ENCODE measurements at places on chromosomes 12 and 14.

DNA sequence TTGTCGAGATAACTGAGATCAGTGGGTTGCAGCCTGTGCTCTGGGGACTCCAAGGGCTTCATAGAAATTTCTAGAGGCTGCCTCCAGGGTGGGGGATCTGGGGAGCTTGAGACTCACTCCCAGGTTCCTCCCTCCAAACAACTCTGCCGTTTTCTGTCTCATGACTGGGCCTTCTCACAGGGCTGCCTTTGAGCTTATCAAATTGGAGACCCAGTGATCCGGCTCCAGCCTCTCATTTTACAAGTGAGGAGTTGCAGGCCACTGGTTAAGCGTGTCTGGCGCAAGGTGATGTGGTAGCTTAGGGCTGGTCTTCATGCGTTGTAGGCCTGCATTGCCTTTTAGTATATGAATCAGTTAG lies 85.8 kb downstream of the SLC25A47 start:
- DNase-seq: no peak

DNA sequence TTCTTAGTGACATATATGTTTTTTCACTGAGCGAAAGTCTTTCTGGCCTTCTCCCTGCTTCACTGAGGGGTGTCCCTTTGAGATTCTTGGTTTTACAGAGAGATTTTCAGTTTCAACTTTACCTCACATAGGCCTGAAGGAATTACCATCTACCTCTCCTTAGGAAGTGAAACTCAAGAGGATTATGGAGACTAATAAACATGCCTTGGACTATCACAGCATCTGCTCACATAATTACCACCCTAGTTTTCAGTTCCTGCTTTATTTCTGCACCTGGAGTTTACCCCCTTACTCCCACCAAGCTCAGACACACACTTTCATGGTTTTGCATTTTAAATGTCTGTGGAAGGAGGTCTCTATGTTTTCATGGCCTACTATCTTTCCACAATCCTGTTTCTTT lies 118.3 kb upstream of the SCAF11 start:
- no peak for DNase-seq

DNA sequence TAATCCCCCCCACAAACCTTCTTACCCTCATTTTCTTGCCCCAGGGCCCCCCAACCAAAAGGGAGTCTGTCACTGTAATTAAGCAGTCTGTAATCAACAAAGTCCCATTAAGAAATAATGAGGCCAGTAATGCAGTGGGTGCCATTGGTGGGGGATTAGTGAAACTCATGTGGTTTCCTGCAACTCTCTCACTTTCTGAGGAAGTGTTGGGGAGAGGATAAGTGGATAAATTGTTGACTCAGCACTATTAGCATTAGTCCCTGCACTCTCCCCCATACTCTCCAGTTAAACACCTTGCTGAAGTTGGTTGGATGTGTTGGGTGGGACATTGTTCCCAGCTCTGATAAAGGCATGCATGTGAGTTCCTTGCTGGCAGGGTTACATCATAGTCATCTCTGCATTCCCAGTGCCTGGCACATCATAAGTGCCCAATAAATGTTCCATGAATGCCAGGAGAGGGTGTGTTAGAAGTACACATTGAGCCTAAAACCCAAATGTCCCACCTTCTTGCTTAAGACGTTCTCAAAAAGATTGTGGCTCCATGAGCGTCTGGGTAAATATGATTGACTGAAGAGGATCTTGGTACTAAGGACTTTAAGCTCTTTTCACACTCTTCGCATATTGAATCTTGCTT lies 45.8 kb upstream of the HOXC13 start:
- DNase-seq: no peak

- DNase-seq: no peak
These were observed 42.9 kb upstream of the PPM1H start for GRCh38 chr12:62977883-62978282.

- no peak for DNase-seq
These were observed 162.4 kb downstream of the CAND1 start for GRCh38 chr12:67431411-67432020.

- no peak for DNase-seq
These were observed 72.8 kb downstream of the ANKS1B start for GRCh38 chr12:99911967-99912366.

- DNase-seq: no peak
These were observed 257.9 kb downstream of the ADAMTS20 start for GRCh38 chr12:43294147-43294546.

DNA sequence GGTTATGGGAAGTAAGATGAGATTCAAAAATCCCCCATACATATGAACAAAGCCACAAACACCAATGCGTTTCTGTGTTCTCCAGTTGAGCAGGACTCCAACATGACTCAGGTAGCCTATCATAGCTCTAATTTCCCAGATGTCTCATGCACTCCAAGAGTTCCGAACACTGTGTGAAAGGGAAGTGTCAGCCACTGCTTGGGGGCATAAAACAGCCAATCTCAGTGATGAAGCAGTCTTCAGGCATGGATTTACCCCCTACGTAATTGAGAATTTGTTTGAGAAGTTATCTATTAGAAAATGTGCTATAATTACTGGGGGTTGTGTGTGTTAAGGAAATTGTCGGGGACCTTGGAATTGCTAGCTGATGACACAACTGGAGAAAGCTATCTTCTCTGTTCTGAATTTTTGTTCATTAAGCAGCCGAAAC lies 153.9 kb upstream of the AVPR1A start:
- DNase-seq: no peak

GRCh38 chr12:82688035-82688501 lies 1.4 kb downstream of the TMTC2 start:
- no peak for DNase-seq

GRCh38 chr12:56636675-56637540 lies 6.8 kb upstream of the BAZ2A start:
- peak; percentile 79 for DNase-seq

DNA sequence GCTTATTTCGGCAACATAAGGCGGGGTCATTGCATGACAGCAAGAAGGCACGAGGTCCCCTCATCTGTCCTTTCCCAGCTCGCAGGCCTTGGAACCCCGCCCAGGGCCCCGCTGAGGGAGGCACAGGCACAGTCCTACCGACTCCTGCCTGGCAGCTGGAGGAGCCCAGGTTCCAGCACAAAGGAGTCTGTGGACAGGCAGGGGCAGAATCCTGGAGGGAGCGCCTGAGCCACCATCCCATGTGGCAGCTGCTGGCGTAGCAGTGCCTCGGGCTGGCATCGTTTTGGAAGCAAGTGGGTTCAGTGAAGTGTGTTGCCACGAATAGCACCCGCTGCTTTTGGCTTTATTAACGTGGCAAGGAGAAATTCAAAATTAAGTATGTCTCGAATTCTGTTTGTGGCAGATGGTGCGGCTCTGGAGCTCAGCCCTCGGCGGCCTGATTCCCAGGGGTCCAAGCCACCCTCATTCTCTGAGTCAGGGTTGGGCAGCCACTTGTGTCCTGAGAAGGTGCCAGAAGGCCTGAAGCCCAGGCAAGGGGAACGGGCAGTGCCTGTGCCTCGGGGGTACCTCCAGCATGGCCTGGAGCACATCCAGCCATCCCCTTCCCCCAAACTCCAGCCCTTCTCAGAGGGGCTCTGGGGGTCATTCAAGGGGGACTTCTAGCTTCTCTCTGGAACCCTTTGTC lies 35.9 kb downstream of the SLC8B1 start:
- no peak for DNase-seq

DNA sequence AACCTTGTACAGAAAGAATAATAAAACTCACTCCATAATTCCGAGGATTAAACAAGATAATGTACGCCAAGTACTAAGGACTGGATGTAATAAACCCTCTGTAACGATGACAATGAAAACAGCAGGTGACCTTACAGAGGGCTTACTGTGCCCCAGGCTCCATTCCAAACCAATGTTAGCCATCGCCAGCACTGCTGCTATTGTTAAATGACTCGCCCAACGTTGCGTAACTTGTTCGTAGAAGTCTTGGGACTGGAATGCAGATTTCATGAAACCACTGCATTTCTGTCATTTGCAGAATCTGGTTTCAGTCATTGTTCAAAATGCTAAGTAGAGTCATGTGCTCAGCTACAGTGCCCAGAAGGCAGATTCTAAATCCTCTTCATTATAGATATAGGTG lies 728 bp upstream of the STON2 start:
- no peak for DNase-seq

- no peak for DNase-seq
These were observed 112.0 kb downstream of the ANO6 start for GRCh38 chr12:45327823-45328383.

- no peak for DNase-seq
These were observed 92.5 kb upstream of the EIF5 start for GRCh38 chr14:103241531-103241930.

DNA sequence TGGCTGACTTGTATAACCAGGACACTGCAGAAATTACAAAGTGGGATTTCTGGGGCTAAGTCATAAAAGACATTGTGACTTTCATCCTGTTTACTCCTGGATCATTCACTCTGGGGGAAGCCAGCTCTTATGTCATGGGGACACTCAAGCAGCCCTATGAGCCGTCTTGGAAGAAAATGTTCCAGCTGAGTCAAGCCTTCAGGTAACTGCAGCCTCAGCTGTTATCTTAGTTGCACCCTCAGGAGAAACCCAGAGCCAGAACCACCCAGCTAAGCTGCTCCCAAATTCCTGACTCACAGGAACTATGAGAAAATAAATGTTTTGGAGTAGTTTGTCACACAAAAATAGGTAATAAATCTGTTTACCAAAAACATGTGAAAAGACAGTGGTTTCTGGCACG lies 43.1 kb upstream of the GXYLT1 start:
- no peak for DNase-seq

- no peak for DNase-seq
These were observed 242.2 kb downstream of the SOX5 start for GRCh38 chr12:23707270-23707669.

- DNase-seq: no peak
These were observed 59.2 kb upstream of the PELI2 start for GRCh38 chr14:56059054-56059453.

DNA sequence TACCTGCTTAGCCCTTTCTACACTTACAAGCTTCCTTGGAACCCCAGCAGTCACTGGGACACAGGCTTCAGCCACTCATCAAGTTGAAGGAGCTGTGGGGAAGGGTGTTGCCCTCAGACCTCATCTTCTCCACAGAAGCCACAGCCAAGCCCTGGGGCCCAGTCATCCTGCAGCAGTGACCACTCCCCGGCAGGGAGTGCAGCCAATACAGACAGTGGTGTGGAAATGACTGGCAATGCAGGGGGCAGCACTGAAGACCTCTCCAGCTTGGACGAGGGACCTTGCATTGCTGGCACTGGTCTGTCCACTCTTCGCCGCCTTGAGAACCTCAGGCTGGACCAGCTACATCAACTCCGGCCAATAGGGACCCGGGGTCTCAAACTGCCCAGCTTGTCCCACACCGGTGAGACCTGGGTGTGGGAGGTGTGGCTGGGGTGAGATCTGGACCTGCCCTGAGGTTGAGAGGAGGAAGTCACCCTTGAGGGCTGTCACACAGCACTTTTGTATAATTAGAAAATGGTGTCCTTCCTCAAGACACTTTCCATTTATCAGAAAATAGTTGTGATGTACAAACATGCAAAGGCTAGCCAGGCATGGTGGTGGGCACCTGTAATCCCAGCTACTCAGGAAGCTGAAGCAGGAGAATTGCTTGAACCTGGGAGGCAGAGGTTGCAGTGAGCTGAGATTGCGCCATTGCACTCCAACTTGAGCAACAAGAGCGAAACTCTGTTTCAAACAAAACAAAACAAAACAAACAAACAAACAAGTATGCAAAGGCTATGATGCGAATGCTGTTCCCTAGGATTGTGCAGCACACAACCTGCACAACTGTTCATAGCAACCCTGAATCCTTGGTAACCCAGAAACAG lies 9.9 kb downstream of the GLI1 start:
- no peak for DNase-seq

DNA sequence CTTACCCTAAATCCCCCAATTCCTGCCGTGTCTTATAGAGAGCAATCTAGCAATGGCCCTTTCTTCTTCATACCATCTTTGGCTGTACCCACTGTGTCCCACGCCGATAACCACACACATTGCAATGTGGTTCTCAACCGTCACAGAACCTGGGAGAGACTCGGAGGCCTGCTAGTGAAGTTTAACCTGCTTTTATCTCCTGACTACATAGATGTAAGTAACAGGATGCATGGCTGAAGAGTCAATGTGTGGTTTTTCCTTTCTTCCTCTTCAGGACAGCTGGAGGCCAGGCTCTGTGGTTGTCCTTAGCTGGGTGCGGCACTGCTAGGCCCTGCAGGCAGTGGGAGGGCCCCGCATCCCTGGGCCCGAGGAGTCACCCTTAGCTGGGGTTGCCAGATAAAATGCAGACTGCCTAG lies 51.3 kb downstream of the ZNF664 start:
- DNase-seq: no peak

DNA sequence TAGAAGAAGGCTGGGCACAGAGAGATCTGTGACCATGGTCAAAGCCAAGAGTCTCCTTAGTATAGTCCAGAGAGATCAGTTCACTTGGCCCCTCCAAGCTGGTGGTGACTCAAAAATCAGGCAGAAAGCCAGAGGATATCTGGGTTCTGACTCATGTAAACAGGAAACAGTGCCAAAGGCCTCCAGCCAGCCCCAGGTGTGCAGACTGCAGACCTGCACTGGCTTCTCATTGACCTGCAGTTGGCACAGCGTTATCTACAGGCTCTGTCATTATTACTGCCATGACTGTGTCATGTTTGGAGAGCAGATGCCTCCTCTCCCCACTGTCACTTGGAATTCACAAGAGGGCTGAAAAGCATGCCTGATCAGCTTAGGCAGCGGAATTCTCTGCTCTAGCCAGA lies 295.7 kb upstream of the PRKD1 start:
- no peak for DNase-seq

- no peak for DNase-seq
These were observed 10.0 kb downstream of the CAPZA3 start for GRCh38 chr12:18747895-18748294.

DNA sequence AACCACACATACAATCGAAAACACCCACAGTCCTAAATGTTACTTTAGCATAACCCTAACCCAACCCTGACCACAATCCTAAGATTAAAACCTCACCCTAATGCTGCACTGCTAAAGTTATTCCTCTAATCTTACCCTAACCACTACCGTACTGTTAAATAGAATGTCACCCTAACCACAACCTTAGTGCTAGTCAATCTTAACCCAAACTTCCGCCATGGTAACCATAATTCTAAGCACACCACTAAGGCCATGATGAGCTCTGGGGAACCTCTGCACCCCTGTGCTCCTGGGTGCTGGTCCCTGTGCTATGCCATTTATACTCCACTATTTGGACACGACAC lies 38.0 kb downstream of the LTBP2 start:
- no peak for DNase-seq

DNA sequence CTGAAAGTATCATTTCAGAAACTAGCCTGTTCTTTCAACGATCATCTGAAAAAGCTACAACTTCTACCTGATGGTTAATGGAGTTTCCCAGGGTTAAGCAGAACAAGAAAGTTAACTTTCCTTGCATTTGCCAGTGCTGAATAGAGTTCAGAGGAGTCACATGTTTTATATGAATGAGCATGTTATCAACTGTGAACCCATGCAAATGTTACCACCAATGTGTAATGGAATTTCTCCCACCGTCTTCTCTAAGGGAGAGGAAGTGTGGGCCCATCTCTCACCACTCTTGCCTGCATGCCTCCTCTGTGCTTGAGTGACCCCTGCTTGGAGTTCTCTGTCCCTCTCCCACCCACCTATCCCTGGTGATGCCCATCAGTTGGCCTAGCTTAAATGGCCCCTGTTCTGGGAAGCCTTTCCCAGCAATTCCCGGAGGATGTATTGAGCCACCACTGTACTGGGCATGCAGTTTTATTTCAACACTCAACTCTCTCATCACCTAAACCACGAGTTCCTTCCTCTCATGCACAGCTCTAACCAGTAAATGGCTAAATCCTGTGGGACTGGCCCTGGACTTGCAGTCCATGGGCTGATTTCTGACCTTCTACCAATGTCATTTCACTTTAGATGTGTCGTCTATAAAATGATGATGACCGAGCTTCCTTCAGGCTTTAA lies 159.8 kb downstream of the RPAP3 start:
- no peak for DNase-seq
